ENCODE measurements at places on chromosomes 16 and 17.

DNA sequence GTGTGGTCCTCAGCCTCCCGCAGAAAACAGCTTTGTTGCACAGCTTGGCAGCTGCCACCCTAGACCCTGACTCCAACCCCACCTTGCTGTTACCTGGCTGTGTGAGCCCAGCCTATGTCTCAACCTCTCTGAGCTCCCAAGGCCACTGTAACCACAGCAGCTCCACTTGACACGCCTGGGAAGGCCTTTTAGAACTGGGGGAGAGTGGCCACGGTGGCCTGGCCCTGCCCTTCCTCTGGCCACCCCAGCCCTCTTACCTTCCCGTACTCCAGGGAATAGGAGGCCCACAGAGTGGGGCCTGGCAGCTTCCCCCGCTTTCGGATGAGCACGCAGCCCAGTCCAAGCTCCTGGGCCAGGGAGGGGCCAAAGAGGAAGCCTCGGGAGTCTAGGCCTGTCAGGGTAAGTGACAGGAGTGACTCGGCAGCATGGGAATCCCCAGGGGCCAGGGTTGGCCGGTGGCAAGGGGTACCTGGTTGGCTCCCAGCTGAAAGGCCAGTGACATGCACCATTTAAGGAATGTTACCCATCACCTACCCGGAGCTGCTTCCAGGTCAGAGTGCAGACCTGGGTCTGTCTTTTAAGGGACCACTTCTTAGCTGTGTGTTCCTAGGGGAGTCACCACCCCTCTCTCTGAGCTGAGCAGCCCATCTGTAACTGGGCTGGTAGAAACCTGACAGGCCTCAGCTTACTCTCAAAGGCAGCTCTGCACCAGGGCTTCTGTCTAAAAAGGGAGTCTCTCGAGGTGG is 1.4 kb downstream of the APRT start:
- DNase-seq = peak; percentile 62

- no peak for DNase-seq
Observed at GRCh38 chr16:82829301-82829700, 202.5 kb downstream of the CDH13 start.

- no peak for DNase-seq
Observed at GRCh38 chr16:86455640-86456039, 54.7 kb upstream of the FOXF1 start.

- DNase-seq = peak; percentile 86
Observed at GRCh38 chr17:57603978-57604377, 141.1 kb downstream of the CCDC182 start.

DNA sequence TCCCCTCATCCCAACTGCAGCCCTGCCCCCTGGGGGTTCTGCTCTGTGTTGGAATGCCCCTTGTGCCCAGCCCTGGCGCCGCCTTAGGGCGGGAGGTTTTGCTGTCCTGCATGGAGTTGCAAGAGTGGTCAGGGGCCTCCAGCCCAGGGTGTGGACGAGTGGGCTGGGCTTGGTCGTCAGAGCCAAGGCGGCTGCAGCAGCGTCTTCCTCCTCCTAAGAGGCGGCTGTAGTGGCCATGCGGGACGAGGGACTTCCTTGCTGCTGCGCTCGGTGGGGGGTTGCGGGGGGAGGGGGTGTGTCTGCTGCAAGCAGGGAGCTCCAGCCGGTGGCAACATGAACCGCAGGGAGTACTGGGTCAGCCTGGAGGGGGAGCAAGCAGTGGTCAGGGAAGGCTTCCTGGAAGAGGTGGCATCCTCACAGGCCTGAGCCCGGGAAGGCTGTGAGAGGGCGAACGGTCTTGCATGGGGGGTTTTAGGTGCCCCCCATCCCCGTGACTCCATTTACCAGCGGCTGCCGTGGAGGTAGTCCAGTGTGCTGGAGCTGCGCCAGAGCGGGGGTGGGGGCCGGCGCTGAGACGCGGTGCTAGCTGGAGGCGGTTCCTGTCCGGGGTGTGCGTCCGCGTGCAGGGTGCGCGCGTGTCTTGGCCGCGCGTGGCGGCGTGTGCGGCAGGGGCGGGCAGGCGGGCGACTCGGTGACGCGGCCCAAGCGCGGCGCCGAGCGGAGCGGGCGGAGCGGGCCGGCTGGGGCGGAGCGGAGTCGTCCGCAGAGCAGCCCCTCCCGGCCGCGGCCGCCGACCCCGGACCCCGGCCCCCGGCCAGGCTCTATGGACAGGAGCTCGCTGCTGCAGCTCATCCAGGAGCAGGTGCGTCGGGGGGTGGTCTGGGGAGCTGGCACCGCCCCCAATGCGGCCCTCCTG is at the start of gene RHBDL1:
Gene RHBDL1, plus strand, starts transcription at position 704 of the 916 bp plus-strand sequence. Its CDS starts 120 bp downstream, at position 824.
- peak; percentile 15 for DNase-seq

DNA sequence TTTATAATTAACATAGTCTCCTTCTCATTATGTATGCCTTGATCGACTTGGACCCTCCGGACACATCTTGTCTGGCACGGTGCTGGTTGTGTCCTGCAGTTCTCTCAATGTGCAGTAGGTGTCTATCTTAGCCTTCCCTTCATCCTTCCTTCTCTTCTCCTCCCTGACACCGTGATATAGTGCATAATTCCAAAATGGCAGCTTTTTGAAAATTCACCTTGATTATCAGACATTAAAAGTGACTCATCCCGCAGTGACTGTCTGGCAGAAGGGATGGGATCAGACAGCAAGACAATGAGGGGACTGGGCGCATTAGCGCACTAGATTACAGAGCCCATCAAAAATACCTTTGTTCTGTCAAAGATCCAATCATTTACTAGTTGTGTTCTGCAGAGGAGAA is 70.0 kb upstream of the PMFBP1 start:
- DNase-seq = peak; percentile 30
